ENCODE measurements at places on chromosomes 6 and 20. TPM values are rescaled to one million over a fixed set of nuclear protein-coding genes. Genes with fewer than 3 reads are reported as not detected.
A peak's percentile ranks its signal among the peaks of the same experiment; 100 is the strongest.

The ANGPT4 gene
- total RNA-seq, result not detected

The SLC32A1 gene
- total RNA-seq, result not detected

The SLPI gene
- 38.4 TPM for total RNA-seq

The SRC gene
- total RNA-seq, result 116 TPM

The POM121L2 gene
- not detected for total RNA-seq

The PRL gene
- total RNA-seq, result not detected

The TRIM10 gene
- not detected for total RNA-seq

The MAFB gene
- 0.09 TPM for total RNA-seq

The MYH7B gene
- 0.05 TPM for total RNA-seq

The ZSCAN31 gene
- total RNA-seq, result 31.9 TPM

The EYS gene
- not detected for total RNA-seq

The WFDC9 gene
- total RNA-seq, result not detected

GRCh38 chr6:16345449-16346330 is 107.3 kb downstream of the GMPR start:
- no peak for DNase-seq

DNA sequence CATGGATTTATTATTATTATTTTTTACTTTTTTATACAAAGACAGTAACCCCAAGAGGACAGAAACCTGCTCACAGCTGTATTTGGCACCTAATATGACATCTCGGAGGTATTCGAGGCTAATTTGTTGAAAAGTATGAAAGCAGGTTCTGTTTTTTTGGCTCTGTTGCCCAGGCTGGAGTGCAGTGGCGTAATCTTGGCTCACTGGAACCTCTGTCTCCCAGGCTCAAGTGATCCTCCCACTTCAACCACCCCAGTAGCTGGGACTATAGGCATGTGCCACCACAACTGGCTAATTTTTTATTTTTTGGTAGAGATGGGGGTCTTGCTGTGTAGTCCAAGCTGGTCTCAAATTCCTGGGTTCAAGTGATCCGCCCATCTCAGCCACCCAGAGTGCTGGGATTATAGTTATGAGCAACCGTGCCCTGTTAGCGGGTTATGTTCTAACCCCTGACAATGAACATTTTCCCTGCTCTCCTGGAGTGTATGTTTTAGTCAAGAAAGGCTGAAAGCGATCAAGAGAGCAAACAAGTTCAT is 53.7 kb upstream of the ZNF217 start:
- DNase-seq, result no peak

- no peak for DNase-seq
These were observed 1.1 kb downstream of the NT5DC1 start for GRCh38 chr6:116101790-116102189.

DNA sequence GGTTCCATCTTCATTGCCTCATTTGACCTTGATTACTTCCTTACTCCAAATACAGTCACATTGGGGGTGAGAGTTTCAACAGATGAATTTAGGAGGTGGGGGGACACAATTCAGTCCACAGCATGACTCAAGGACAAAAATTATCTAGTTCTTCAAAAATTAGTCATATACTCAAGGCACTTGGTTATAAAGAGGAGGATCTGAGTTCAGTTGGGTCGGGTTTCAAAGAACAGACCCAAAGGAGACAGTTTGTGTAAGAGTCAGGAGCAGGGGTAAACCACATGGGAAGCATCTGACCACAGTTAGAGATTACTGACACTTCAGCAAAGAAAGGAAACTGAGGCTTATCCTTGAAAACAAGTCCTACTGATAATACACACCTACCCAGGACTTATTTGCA is 138.0 kb downstream of the TBC1D7 start:
- no peak for DNase-seq

DNA sequence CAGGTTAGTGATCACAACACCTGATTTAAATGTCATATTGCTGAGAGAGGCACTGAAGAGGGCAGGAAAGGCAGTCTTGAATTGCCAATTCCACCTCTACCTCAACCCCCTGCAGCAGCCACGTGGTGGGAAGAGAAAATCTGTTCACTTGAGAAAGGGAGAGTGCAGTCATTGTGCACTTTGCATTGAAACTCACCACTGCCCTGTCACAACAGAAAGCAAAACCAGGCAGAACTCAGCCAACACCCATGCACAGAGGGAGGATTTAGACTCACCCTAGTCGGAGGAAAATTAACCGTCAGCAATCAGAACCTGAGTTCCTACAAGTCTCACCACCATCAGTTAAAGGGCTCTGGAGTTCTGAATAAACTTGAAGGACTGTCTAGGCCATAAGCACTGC is 1040.2 kb downstream of the HACE1 start:
- DNase-seq, result no peak

DNA sequence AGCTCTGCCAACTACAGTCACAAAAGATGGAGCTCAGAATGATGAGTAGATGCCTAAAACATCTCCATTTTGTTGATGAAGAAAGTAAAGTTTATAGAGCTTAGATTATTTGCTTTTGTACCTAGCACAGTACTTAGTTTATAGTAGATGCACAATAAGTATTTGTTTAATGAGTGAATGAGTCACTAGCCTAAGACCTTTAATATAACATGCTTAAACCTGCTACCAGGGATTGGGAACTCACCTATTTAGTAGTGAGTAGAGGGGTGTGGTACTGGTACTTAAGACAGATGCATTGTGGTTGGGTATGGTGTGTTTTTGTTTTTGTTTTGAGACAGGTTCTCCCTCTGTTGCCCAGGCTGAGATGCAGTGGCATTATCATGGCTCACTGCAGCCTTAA is 35.8 kb downstream of the TRIM38 start:
- no peak for DNase-seq

- DNase-seq, result no peak
These were observed 61.1 kb downstream of the HMGN3 start for GRCh38 chr6:79173378-79173777.

DNA sequence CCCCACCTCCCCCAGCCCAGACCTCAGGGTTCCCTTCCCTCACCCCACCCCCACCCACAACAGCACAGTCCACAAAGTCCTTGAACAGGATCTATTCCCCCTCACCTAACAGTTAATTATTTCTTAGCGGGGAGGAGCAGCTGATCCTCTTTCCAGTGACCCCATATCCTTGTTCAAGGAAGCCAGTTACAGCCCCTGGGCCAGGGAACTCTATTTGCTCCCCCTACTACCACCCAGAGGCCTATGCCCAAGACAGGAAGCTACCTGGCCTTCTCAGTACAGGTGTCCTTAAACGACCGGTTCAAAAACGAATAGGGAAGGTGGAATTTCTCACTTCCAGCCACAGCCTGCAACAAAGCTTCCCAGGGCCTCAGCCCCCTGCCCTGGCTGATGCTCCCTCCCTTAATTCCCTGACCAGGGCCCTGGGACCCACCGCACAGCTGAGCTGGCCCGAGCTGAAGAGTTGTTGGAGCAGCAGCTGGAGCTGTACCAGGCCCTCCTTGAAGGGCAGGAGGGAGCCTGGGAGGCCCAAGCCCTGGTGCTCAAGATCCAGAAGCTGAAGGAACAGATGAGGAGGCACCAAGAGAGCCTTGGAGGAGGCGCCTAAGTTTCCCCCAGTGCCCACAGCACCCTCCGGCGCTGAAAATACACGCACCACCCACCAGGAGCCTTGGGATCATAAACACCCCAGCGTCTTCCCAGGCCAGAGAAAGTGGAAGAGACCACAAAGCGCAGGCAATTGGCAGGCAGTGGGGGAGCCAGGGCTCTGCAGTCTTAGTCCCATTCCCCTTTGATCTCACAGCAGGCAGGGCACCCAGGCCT is 778 bp downstream of the MCCD1 start:
- no peak for DNase-seq

GRCh38 chr6:41306187-41306854 is 19.8 kb upstream of the TREM1 start:
- DNase-seq, result peak; percentile 41

DNA sequence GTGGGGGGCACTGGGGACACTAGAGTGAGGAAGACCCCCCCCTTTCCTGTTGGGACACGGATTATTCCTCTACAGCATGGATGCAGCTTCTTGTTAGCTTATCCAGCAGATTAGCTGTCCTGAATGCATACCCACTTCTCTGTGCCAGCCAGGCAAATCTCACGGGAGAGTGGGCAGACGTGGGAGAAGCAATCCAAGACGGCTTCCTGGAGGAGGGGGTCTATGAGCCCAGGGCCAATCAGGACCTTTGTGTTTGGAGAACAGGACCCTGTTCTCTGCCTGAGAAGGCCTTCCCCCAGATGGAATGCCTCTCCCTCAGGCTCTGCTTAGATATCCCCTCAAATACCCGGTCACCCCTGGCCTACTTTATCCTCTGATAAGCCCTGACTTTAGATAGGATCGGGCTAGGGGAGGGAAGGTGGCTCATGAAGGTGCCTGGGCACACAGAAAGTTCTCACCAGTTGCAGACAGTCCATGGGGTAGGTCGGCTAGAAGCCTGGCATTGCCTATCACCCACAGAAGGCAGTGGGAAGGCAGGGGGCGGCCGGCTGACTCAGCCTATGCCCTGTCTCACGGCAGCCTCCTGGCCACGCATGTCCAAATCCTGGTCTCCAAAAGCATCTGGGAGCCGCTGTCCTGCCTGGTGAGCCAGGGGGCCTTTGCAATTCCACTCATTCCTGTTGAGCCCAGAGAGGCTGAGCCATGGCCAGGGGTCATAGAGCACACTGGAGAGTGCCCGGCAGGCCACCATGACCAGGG is 34.7 kb downstream of the SUN5 start:
- no peak for DNase-seq

DNA sequence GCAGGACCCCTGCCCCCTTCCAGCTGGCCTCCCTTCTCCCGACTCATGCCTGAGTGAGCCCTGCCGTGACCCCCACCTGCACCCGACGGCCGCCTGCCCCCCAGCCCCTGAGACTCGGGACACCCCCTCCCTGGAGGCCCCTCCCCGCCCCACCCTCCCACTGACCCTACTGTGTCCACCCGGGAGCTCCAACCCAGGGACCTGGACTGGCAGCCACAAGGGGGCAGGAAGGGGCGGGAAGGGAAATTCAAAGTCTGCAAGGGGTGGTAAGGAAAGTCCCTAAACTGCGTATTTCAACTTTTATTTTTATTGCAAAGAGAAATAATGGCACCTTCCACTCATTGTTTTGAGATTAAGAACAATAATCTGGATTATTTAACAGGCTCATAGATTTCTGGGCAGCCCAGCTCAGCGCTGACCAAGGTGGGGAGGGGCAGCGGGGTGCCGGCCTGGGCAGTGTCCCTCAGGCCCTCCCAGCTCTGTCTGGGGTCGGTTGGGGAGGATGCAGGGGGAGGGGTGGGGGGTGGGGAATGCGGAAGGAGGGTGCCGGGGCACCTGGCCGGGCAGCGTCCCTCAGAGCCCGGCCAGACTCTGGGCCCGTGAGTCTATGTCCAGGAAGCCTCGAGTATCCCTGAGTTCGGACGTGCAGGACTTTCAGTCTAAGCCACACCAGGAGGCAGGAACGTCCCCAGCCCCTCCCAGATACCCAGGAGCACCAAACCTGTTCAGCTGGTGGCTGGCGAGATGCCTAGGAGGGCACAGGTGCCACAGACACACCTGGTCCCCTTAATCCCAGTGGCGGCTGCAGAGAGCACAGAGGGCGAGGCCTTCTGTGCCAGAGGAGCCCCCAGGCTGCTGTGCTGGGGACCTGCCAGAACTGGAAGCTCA is 1.3 kb upstream of the PTK6 start:
- DNase-seq, result peak; percentile 46

DNA sequence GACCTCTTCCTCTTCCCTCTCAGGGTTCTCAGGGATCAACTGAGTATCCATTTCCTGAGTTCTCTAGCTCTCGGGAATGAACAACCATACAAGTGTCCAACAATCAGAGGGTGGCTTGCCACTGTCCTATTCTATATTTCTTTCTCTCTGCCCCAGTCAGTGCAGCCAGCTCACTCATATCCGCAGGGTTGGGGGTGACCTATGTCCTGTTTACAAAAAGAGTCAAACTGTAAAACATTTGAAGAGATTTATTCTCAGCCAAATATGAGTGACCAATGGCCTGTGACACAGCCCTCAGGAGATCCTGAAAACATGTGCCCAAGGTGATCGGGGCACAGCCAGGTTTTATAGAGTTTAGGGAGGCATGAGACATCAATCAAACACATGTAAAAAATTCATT is 10.8 kb upstream of the BTN3A2 start:
- no peak for DNase-seq

- DNase-seq, result no peak
These were observed 11.4 kb downstream of the RIN2 start for GRCh38 chr20:19769507-19769906.

GRCh38 chr6:43267619-43268354 is 24.5 kb downstream of the TTBK1 start:
- no peak for DNase-seq

DNA sequence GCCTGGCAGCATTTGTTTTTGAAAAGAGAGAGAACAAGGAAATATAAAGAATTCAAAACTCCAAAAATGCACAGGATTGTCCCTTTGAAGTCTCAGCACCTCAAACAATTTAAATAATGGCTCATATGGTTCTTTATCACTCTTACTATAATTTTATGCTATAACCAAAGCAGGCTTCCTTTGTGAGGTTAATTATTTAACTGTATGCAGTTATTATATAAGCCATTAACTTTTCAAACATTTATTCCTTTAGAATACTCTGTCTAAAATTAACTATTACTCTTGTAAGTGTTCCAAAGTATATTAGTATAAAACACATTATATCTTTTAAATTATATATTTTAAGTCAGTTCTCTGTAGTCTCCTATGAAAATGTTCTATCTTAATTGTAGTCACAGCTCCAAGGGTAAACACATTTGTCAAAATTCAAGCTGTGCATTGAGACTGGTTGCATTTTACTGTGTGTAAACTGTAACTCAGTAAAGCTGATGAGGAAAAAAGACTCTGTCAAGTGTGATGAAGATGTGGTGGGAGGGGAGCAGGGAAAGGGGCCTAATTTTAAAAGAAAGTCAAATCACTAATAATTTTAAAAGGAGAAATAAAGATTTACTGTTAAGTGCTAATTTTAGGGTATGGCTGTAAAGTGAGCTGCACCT is 20.0 kb upstream of the PLAGL1 start:
- DNase-seq, result no peak

GRCh38 chr20:2386516-2387179 is 5.9 kb downstream of the TGM6 start:
- no peak for DNase-seq

DNA sequence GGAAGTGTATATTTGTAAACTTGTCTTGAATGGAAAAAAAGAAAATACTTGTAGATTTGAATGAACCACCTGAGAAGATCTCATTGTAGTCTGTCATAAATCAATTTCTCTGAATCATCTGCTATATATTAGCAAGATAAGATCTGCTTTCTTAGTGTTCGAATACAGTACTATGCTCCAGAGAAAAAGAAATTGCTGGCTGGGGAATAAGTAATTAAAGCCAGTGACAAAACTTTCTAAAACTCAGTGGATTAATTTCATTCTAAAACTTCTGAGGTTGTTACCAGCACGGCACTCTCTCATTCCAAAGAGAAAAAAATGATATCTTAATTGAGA is 22.4 kb upstream of the MROH8 start:
- DNase-seq, result no peak

DNA sequence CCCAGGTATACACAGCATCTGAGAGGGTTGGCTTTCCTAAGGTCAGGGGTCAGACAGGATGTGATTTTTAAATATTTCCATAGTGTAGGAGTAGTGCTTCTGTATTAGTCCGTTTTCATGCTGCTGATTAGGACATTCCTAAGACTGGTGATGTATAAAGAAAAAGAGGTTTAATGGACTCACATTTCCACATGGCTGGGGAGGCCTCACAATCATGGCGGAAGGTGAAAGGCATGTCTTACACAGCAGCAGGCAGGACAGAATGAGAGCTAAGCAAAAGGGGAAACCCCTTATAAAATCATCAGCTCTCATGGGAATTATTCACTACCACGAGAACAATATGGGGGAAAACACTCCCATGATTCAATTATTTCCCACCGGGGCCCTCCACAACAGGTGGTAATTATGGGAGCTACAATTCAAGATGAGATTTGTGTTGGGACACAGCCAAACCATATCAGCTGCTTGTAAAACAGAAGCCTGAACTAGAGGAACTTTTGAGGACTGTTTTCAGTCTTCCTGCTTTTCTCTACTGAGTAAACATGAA is 91.0 kb upstream of the MEI4 start:
- no peak for DNase-seq
